Cerebellum (tissue), 4 donors: ENCODE measurements at places on chromosomes 1 and 21.

DNA sequence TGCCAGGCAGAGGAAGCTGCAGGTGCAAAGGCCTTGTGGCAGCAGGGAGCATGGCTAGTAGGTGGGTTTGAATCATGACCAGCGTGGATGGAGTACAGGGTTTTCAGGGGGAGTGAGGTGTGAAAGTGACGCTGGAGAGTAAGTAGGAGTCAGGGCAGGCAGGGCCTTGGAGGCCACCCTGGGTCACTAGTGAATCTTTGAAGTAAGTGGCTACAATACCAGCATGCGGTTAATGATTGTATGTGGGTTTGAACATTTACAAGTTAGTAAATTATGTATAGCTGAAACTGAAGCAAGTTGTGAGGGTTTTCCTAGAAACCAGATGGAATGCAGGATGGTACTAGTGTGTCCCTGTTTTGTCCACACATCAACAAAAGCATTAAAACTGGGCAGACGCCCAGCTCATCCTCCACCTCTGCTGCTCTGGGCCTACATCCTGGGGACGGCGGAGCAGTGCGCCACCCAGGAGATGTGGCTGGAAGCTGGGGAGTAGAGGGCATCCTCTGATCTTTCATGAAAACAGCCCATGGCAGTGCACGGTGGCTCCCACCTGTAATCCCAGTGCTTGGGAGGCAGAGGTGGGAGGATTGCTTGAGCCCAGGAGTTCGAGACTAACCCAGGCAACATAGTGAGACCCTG is 41.2 kb upstream of the B3GALNT2 start:
- no peak for DNase-seq

GRCh38 chr1:115746021-115746690 is 22.4 kb downstream of the CASQ2 start:
- DNase-seq: no peak

GRCh38 chr1:215032911-215033526 is 49.5 kb upstream of the KCNK2 start:
- DNase-seq: no peak

- DNase-seq: no peak
These were observed 23.9 kb upstream of the ABCA4 start for GRCh38 chr1:94144836-94145235.

DNA sequence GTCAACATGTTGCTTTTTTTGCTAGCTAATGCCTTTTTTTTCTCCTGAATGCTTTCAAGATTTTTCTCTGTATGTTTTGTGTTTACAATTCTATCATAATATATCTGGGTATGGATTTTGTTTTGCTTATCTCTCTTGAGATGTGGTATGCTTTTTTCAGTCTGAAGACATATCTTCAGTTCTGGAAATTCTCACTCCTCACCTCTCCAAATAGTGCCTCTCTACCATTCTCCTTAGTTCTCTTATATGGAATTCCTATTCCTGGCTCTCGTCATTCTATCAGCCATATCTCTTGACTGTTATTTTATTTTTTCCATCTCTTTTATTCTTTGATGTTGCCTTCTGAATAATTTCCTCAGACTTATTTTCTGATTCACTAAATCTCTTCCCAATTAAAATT is 58.4 kb downstream of the IVNS1ABP start:
- no peak for DNase-seq

DNA sequence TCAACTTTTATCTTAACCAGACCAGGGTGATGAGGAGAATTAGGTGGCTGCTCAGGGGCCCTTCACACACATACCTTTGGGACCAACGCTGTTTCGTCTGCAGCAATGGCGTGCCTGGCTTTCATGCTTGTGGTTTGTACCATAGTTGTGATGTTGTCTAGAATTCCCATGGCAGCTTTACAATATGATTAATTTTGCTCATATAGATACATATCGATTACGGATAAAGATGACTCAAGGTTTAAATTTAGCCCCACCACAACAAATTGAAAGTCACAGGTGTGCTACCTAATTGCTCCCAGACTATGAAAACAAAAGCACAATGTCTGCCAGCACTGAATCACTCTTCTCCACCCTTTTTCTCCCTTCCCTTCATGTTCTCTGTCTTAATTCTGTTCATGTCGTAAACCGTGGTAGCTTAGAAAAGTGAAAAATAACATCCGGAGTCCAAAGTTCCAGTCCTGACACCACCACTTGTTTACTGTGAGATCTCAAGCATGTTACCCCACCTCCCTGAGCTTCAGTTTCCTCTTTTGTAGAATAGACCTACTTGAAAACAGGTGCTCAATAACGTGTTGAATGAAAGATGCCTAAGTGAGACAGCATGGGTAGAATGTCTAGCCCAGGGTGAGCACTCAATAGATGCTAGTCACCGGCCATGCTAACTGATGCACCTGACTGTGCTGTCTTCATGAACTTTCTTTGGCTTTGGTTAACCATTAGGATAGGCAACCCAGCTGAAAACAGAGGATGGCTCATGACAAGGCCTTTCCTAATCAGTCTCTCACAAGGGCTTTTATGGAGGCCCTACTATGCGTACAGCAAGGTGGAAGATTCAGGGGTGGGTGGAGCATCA is 22.1 kb upstream of the JUN start:
- no peak for DNase-seq

GRCh38 chr1:200366577-200367253 is 43.1 kb downstream of the ZNF281 start:
- no peak for DNase-seq

- DNase-seq: no peak
These were observed 68.9 kb upstream of the PARP1 start for GRCh38 chr1:226476648-226477319.

GRCh38 chr1:30874176-30874575 is 34.4 kb downstream of the SDC3 start:
- no peak for DNase-seq

DNA sequence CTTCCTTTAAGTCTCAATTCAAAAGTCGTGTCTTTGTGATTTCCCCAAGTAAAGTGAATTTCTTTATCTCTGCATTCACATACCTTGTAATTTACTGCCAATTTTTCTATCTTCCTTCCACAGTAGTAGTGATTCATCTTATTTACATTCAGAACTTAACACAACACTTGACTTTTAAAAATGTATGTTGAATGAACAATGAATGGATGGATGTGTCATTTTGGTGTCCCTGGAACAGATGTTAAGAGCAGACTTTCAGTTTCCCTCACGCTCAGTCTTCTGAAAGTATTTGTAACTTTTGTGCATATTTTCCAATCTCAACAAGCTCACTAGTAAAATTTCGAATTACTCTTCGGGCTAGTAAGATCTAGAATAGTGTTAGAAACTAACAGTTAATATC is 352.0 kb downstream of the HHIPL2 start:
- DNase-seq: no peak

- DNase-seq: no peak
These were observed 20.0 kb upstream of the BRDT start for GRCh38 chr1:91929250-91929649.

DNA sequence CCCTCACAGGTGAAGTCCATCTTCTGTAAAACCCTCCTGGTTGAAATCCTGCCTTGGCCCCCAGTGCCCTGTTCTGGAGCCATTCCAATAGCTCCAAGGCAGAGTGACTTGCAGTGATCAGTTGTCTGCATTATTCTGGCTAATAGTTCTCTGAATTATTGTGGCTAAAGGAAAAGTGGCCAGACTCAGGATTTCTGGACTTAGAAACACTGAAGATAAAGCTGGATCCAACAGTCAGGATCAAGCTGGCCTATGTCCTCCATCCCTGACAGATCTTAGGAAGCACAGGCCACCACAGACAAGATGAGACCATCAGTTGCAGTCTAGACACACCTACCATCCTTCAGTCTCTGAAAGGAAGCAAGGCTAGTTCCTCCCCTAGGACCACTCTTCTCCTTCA is 801 bp upstream of the C2CD4D start:
- no peak for DNase-seq

DNA sequence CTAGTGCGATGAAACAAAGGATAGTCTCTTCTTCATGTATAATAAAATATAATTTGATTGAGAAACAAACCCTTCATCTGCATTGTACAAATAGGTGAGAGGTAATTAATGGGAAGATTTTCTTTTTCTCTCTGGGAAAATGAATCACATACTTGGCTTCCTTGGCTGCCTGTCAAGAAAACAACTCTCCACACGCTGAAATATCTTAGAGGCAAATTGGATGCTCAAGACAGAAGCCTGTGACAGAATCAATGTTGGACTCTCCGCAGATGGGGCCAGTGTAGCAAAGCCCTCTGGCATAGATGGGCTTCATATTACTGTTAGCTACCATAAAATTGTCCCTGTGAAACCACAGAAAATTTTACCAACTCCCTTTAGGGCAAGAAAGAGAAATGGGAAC is 186.6 kb downstream of the GRIK1 start:
- DNase-seq: no peak
